HAP-1 (cell line): ENCODE measurements at places on chromosomes 16 and 17.

GRCh38 chr17:31753011-31753410 is 106.0 kb downstream of the COPRS start:
- no peak for DNase-seq

DNA sequence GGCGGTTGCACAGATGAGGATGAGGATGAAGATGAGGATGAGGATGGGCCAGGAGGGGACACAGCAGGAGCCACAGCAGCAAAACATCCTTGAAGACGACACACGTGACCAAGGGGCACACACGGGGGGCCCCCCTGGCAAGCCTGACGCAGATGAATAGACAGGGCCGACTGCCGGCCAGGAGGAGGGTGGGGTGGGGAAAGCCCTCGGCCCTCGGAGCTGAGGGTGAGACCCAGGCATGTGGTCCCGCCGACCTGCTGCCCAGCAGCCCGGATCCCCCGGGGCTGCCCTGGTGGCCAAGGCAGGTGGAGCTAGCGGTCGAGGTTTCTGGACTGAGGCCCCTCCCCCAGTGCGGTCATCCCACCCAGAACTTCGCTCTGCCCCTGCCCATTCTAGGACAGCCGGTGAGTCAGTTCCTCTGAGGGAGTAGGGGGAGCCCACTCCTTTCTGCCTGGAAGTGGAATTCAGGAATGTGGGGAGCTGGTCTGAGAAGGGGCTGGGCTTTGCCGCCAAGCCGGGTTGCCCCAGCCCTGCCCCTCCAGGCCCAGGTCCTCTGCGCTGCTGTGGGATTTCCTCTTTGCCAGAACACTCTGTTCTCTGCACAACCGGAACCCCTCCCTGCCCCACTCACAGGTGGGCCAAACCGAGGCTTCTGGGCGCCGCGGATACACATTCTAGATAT is 9.9 kb downstream of the CYGB start:
- DNase-seq = no peak

GRCh38 chr16:20901436-20902112 is 1.0 kb downstream of the LYRM1 start:
- peak; percentile 58 for DNase-seq

DNA sequence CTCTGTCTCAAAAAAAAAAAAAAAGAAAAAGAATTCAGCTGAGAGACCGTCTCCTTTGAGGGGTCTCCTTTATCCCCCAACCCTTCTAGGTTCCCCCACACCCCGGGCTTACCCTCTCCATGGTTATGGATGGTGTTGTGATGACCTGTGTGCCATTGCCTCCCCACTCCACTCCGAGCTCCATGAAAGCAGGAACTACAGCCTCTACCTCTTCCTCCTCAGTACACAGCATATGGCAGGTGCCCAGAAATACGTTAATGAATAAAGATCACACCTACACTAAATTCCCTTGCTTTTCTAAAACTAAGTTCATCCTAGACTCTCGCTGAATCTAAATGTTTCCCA is 17.2 kb downstream of the COPRS start:
- DNase-seq = no peak
